K562 (cell line): ENCODE measurements at places on chromosomes 7 and 10.

- no peak for DNase-seq
Measured at GRCh38 chr7:69419934-69420333, 178.3 kb upstream of the AUTS2 start.

DNA sequence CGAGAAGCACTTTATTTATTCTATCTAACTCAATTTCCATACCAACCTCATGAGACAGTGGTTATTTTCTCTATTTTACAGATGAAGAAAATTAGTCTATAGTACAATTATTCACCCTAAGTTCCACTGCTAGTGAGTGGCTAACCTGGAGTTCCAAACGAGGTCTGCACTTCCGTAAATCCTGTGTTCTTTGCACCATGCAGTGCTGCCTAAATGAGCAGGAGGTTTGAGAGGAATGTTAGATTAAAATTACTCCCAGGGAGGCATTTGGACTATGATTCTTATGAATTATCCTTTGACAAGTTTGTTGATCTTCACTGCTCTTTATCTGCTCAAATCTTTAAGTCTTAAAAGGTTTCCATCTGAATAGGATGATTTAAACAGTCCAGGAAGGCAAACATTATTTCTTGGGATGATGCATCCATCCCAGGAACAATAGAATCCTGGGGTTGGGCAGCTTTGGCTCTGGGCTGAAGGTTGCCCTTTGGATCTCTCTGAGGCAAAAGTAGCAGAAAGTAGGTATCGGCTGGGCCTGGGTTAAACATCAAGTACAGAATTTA lies 400.8 kb downstream of the REEP3 start:
- no peak for DNase-seq

DNA sequence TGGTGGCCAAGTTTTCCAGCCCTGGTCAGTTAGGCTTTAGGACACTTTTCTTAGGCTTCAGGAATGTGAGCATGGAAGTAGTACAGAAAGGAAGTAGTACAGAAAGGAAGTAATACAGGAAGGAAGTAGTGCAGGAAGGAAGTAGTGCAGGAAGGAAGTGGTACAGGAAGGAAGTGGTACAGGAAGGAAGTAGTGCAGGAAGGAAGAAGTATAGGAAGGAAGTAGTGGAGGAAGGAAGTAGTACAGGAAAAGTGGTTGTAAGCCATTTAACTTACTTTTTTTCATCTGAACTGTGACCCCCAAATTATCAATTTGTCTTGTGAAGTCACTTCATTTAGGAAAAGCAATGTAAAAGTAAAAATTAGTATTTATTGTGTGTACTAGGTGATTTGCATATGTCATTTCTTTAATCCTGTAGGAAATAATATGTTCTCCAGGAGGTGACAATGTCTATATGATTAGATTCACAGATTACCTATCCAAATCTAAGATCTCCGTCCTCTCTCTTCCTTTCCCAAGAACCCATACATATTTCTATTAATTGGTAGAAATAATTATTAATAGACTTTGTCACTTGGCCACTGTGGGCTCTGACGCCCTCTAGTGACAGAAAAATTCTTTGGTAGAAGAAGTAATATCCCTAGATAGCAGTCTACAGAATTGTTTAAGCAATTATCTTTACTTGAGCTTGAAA lies 3.9 kb upstream of the FAS start:
- DNase-seq: peak; percentile 24

GRCh38 chr10:28014651-28015050 lies 15.8 kb upstream of the ODAD2 start:
- no peak for DNase-seq

DNA sequence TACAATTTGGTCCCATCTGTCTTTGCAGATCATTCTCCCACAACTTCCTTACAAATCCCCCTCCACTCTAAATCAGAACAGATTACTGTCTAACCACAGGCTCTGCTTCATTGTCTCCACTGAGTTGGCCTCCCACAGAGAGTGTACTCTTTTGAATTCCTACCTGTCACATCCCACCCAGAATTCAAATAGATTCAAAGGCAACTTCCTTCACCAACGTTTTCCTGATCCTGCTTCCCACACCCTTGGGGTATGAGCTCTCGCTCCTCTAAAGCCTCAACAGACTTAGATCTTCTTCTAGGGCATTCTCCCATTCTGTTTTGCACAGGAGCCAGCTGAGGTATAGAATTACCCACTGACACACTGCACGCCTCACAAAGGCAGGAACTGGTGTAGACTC lies 197.8 kb upstream of the CDCA7L start:
- DNase-seq: no peak

GRCh38 chr7:96179837-96180236 lies 142.1 kb downstream of the SLC25A13 start:
- no peak for DNase-seq

GRCh38 chr10:62034096-62034640 lies 132.7 kb downstream of the ARID5B start:
- no peak for DNase-seq

GRCh38 chr7:31126976-31127375 lies 74.9 kb downstream of the ADCYAP1R1 start:
- DNase-seq: no peak

DNA sequence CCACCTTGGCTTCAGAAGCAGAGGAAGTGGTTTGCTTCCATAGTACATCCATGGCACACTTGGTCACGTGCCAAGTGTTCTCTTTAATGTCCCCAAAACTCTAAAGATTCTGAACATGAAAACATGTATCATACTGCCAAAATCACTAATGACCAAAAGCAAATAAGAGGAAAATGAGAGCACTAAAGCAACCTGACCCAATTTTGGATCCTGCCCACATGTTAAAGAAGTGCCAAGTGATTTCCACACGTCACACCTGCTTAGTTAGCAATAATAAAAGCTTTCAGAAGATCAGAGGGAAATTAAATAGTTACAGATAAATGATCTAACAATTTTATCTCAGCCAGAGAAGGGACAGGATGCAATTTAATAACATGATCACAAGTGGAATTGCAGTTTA lies 1170.0 kb downstream of the XPNPEP1 start:
- no peak for DNase-seq

DNA sequence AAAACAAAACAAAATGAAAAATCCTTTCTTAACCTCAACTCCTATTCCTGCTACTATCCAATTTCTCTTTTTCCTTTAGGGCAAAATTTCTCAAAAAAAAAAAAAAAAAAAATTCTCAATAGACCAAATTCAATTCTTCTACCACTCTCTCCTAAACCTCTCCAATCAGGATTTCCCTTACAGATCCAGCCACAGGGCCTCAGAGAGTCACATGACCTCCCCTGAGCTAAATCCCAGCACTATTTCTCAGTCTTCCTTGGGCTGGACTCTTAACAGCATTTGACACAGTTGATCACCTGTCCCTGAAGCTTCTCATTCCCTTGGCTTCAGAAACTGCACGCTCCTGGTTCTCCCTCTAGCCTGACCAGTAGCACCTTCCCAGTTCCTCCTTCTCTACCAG lies 4.9 kb downstream of the ZNF12 start:
- DNase-seq: no peak

DNA sequence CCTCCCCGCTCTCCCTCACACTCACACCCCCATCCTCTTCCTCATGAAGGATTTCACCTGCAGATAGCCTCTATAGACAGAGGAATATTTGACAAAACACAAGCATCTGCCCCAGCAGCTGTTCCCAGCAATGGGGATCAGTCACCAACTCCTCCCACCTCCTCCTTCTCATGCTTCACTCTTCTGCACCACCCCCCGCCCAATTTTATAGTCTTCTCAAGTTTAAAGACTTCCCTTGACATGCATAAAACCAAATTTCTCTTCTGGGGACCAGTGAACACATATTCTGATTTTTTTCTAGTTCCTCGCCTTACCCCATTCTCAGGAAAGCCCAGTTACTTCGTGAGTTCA lies 654.4 kb downstream of the LRMDA start:
- no peak for DNase-seq

- DNase-seq: no peak
Measured at GRCh38 chr7:81175275-81175940, 256.6 kb upstream of the SEMA3C start.

DNA sequence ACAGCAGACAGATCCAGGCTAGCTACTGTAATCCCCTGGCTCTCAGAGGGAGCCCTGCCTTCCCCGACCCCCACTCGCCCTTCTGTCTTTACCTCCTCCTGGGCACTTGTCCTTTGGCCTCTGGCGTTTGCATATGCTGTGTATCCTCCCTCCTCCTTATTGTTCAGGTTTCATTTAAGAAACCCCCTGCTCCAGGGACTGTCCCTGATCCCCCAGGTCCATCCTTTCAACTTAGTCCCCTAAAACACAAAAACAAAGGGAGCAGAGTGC lies 25.7 kb downstream of the GRID1 start:
- no peak for DNase-seq

- no peak for DNase-seq
Measured at GRCh38 chr10:3774018-3774813, 10.8 kb downstream of the KLF6 start.

DNA sequence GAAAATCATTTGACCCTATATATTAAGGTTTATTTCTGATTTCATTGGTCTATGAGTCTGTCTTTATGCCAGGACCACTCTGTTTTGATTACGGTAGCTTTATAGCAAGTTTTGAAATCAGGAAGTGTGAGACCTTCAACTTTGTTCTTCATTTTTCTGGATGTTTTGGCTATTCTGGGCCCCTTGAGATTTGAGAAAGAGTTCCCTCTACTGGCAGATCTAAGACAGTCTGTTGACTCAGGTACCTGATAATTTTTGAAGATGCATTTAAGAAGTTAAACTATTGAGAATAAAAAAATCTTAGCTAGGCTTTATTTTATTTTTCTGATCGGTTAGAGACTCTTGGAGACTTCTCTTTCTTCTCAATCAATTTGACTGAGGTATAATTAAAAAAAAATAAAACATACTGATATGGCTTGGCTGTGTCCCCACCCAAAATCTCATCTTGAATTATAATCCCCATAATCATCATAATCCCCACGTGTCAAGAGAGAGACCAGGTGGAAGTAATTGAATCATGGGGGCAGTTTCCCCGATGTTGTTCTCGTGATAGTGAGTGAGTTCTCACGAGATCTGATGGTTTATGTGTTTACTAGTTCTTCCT lies 209.2 kb downstream of the SNX10 start:
- DNase-seq: peak; percentile 39

- no peak for DNase-seq
Measured at GRCh38 chr10:22461891-22462290, 116.6 kb downstream of the SPAG6 start.

GRCh38 chr10:35765066-35765527 lies 123.0 kb upstream of the FZD8 start:
- peak; percentile 20 for DNase-seq

GRCh38 chr10:132384618-132385388 lies 12.2 kb upstream of the PWWP2B start:
- no peak for DNase-seq

DNA sequence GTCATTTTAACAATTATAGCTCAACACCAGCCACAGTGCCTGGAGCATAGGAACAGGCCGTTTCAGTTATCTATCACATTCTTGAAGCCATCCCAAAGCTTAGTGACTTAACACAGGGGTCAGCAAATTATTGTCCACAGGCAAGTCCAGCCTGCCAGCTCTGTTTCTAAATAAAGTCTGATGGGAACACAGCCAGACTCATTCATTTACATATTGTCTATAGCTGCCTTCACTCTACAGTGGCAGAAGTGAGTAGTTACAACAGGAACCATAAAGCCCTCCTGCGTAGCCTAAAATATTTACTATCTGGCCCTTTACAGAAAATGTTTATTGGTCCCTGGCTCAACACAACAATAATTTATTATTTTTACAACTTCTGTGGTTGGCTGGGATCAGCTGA lies 407.5 kb upstream of the AUTS2 start:
- DNase-seq: no peak

DNA sequence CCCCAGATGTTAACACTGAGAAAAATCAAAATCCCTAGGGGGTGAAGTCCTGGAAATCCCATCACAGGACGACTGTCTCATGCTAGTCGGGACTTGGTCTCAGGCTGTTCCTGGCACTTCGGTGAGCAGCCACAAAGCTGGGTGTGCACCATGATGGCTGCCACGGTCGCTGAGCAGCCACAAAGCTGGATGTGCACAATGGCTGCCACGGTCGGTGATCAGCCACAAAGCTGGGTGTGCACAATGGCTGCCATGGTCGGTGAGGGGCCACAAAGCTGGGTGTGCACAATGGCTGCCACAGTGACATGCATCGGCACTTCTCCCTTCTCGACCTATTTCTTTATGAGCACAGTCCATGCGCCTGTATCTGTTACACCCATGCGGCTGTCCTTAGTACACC lies 505.1 kb downstream of the TCERG1L start:
- no peak for DNase-seq

DNA sequence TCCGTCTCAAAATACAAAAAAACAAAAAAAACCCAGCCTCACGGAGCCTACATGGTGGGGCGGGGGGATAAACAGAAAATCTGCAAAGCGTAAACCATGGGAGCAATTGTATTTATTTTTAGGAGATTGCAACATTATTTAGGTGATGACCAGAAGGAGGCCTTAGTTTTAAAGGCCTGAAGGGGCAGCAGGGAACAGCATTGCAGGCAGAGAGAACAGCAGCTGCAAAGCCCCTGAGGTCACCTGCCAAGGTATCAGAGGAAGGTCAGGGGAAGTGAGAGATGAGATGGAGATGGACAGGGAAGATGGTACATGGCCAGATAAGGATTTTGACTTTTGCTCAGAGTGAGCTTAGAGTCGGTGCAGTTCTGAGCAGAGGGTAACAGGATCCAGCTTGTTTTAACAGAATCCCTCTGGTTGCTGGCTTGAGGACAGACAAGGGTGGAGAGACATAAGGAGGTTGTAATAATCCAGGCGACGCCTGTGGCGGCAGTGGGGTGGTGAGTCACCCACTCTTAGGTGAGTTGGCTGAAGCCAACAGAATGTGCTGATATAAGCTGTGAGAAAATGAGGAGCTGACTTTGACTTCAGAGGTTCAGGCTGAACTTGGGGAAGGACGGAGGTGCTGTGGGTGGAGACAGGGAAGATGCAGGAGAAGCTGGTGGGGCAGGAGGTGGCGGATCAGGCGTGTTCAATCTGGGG lies 82.3 kb upstream of the GTF2I start:
- DNase-seq: no peak

DNA sequence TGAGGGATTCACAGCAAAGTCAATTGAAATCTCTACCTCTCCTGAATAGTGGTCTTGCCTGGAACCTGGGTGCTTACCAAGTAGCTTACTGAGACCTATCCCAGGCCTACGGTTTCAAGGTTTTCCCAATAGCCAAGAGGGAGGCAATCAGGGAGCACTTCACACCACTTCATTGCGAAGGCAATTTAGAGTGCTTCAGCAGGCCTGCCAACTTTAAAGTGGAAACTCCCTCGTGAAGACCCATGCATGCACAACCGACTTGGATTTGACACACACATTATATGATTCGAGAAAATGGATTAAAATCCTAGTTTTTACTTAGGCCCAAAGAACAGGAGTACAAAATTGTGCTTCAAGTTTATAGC lies 51.5 kb upstream of the NOBOX start:
- no peak for DNase-seq

GRCh38 chr10:87705339-87705738 lies 45.7 kb downstream of the PAPSS2 start:
- no peak for DNase-seq

- peak; percentile 76 for DNase-seq
Measured at GRCh38 chr10:69327463-69328379, 49.4 kb downstream of the HK1 start.

DNA sequence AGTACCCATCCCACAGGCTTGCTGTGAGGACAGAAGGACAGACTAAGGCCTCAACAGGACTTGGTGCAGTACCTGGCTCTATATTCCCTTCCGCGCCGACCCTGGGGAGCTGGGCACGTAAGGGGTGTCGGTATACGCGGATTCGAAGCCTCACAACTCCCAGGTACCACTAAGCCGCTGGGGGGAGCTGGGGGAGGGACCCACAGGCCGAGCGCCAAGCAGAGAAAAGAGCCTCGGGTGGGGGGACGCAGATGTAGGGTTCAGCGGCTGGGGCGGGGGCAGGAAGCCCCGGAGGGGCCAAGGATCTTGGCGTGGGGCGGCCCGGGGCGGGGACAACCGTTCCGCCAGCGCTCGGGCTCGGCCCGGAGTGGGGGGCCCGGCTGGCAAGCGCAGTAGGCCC lies 126.4 kb upstream of the ZNF746 start:
- peak; percentile 81 for DNase-seq
